Activated CD8-positive, alpha-beta memory T cell treated with anti-CD3 and anti-CD28 coated beads, Interleukin-2, amount 10 ng/mL, durations not matched to agents 7 days and 5 days (primary cell): ENCODE measurements at places on chromosomes 2 and 18. TPM values are rescaled to one million over a fixed set of nuclear protein-coding genes. Genes with fewer than 3 reads are reported as not detected.
A peak's percentile ranks its signal among the peaks of the same experiment; 100 is the strongest.

- no peak overlapping the region for H3K27ac ChIP-seq
- peaks cover 14% of the 10 kb centered on the region for H3K4me1 ChIP-seq
- no peak for DNase-seq
- peaks cover 2% of the 10 kb centered on the region for H3K36me3 ChIP-seq
Observed at GRCh38 chr2:216634370-216635148, 1.3 kb downstream of the IGFBP2 start.

DNA sequence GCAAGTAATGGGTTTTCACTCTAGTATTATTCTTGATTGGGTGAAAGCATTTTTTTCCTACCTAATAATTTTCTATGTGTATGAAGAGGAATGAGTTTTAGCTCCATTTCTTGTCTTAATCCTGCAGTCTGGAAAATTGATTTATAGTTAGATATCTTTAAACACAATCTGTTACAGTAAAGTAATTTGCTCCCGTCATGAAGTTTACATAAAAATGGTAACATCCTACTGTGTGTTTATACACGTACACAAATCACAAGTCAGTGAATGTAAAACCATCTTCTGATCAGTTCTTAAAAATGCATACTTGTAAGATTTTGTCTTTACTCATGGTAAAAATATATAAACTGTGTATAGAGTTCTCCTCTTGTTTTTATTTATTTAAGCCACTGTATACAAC lies 51.1 kb downstream of the MAP2 start:
- H3K27ac ChIP-seq: no peak overlapping the region
- H3K4me3 ChIP-seq: no peak overlapping the region
- H3K27me3 ChIP-seq: no peaks in the 10 kb centered on the region
- H3K4me1 ChIP-seq: no peaks in the 10 kb centered on the region
- no peaks in the 10 kb centered on the region for H3K36me3 ChIP-seq

- H3K36me3 ChIP-seq: peaks cover 4% of the 10 kb centered on the region
- peaks cover 5% of the 10 kb centered on the region for H3K27me3 ChIP-seq
- no peak overlapping the region for H3K4me3 ChIP-seq
- DNase-seq: no peak
- peaks cover 10% of the 10 kb centered on the region for H3K4me1 ChIP-seq
Observed at GRCh38 chr2:48531141-48531648, 1.2 kb downstream of the STON1 start.

DNA sequence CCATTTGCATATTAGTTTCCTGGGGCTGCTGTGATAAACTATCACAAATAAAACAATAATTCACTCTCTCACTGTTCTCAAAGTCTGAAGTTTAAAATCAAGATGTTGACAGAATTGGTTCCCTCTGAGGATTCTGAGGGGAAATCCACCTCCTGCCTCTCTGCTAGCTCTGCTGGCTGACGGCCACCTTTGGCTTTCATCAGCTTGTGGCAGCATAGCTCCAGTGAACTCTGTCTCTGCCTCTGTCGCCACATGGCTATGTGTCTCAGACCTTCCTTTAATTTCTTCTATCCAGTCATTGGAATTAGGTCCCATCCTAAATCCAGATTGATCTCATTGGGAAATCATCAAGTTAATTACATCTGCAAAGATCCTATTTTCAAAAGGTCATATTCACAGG lies 38.9 kb upstream of the TRIM43 start:
- H3K27ac ChIP-seq: no peak overlapping the region
- H3K36me3 ChIP-seq: no peaks in the 10 kb centered on the region
- H3K4me3 ChIP-seq: no peak overlapping the region

GRCh38 chr2:108776475-108776874 lies 10.1 kb upstream of the CCDC138 start:
- H3K27me3 ChIP-seq: no peaks in the 10 kb centered on the region
- H3K4me1 ChIP-seq: peaks cover 9% of the 10 kb centered on the region
- peaks cover 40% of the 10 kb centered on the region for H3K36me3 ChIP-seq
- H3K4me3 ChIP-seq: no peak overlapping the region

- H3K4me3 ChIP-seq: no peak overlapping the region
- DNase-seq: no peak
- H3K27ac ChIP-seq: peak overlapping the region; percentile 11
- peaks cover 36% of the 10 kb centered on the region for H3K36me3 ChIP-seq
- no peaks in the 10 kb centered on the region for H3K27me3 ChIP-seq
Observed at GRCh38 chr2:226873051-226873620, 37.3 kb downstream of the RHBDD1 start.

DNA sequence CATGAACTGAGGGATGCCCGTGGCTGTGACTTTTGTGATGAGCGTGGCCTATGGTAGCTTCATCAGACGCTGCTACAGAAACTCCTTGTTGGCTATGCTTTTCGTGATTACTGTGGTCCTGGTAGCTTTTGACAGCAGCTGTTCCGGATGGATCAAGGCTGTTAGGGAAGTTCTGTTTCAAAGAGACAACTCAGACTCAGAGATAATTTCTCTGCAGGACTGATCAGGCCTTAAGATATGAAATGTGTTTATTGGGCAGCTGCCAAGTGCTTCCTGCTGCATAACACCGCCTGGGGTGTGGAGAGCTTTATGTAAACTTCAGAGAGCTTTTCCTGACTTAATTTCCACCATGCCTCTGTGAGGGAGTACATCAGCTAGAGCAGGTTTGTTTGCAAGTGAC lies 243.8 kb downstream of the TSN start:
- H3K36me3 ChIP-seq: no peaks in the 10 kb centered on the region
- H3K4me1 ChIP-seq: no peaks in the 10 kb centered on the region
- no peak for DNase-seq
- no peak overlapping the region for H3K4me3 ChIP-seq
- H3K27ac ChIP-seq: no peak overlapping the region

DNA sequence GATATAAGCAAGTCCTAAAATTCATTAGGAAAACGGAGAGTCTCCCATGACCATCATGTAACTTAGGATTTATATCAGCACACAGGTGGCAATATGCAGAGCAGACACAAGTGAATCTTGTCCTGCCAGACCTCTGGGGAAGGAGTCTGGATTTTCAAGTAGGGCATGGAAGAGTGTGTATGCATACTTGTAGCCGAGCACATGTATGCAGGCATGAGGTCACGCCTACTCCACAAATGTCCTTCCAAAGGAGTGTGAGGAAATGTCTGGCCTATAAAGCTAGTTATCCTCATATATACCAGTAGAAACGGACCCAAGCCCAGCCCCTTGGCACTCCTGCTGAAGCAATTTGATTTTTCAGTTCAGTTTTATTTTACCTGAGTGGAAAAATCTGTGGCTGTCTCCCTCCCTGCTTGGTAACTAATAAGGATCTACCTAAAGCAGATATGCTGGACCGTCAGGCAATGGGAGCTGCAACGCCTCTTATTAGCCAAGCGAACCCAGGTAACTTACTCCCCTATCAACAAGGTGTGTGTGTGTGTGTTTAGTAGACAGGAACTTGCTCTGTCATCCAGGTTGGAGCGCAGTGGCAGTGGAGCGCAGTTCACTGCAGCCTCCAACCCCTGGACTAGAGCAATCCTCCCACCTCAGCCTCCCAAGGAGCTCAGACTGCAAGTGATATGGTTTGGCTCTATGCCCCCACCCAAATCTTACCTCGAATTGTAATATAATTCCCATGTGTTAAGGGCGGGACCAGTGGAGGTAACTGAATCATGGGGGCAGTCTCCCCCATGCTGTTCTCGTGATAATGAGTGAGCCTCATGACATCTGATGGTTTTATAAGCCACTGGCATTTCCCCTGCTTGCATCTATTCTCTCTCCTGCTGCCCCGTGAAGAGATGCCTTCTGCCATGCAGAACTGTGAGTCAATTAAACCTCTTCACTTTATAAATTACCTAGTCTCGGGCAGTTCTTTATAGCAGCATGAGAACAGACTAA lies 2.8 kb downstream of the STAT1 start:
- H3K4me1 ChIP-seq: peaks cover 44% of the 10 kb centered on the region
- no peak overlapping the region for H3K27ac ChIP-seq
- peaks cover 47% of the 10 kb centered on the region for H3K36me3 ChIP-seq
- H3K27me3 ChIP-seq: no peaks in the 10 kb centered on the region
- DNase-seq: no peak

CNGA3 gene
- not detected for total RNA-seq

CHST9 gene
- not detected for total RNA-seq
